ENCODE measurements at places on chromosomes 12 and 14.
A peak's percentile ranks its signal among the peaks of the same experiment; 100 is the strongest.

DNA sequence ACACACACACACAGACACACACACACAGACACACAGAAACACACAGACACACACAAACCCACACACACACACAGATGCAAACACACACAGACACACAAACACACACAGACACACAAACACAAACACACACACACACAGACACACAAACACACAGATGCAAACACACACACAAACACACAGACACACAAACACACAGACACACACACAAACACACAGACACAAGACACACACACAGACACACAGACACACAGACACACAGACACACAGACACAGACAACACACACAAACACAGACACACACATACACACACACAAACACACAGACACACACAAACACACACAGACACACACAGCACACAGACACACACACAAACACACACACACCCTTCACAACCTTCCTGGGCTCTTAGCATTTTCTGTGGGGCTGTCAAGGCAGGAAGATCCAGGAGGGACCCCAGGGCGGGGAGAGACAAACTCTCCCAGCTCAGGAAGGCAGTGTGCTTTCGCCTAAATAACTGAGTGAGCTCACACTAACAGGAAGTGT lies 24.2 kb upstream of the INF2 start:
- DNase-seq = no peak

DNA sequence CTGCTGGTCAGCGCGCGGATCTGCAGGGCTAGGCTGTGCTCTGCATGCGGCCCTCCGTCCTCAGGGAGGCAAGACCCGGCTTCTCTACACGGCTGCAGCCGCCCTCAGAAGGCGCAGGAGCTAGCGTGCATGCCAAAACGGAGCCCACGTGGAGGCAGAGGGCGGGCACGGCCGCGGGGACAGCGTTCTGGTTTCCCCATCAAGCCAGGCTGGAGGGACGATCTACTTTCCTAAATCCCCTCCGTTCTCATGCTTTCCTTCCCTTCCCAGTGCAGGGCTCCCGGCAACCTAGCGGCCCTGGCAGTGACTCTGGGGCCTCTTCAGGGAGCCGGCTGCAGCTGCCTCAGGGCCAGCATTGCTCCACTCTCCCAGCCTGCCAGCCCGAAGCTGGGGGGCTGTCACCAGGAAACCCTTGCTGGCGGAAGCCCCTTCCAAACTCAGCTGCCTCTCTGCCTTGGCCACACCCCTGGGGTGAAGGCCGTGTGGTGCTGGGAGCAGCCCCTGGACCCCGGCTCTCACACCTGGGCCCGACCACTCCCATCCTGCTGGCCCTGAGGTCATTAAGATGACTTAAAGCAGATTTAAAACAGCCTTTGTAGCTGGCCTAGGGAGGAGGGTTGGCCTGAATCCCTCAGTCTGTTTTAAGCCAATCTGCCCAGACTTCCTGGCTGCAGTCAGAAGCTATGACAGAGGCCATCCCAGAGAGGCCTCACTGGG lies 9.2 kb upstream of the GOLGA3 start:
- DNase-seq = no peak

- DNase-seq = no peak
These were observed 42.0 kb downstream of the TRAF3 start for GRCh38 chr14:102819176-102819628.

DNA sequence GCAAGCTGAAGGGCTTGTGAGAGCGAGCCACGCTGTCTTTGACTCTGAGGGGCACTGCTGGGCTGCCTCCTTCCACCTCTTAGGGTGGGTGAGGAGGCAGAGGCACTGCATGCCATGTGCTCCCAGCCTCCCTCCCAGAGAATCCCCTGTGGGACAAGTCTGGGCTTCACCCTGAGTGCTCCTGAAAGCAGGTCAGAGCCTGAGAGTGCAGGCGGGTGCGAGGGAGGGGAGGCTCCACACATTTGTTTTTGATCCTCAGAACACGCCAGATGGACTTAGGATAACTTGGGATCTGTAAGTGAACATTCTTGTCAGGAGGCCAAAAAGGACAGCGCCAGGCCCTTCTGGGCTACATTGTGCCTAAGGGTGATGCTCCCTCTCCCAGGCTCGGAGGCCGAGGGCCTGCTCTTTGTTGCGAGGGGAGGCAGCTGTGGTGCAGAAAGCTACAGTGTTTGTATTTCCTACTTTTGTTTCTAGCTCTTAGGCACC lies 155.4 kb downstream of the TMX1 start:
- peak; percentile 15 for DNase-seq

DNA sequence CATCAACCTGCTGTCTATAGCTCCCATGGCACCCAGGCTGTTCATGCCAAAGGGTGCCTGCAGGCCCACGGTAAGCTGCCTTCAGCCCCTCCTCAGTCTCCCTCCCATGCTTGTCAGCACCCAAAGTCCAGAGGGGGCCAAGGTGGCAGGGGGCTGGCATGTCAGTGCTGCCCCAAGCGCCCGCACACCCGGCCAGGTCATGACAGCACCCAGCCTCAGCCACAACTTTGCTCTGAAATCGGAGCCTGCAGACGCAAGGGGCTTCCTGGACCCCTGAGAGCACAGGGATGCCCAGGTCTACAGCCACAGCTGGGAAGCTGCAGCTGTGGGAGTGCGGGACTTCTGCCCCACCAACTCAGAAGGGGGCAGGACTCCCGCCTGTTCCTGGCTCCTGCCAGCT lies 28.5 kb upstream of the PAPLN start:
- DNase-seq = no peak

DNA sequence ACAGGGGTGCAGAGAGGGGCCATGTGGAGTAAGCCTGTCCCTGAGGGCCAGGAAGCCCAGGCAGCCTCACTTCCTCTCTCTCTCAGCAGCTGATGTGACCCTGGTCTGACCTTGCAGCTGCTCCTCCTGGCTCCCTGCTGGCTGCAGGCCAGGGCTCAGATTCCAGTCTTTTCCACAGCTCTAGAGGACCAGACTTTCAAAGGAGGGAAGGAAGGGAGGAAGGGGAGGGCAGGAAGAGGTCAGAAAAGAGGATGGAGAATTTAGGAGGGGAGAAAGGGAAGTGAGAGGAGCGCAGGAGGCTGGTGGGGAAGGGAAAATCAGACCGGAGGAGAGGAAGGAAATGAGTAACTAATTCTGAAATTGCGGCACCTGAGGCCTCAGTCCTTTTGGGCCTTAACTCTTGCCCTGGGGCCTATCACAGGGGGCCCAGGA lies 40.9 kb upstream of the VASH1 start:
- peak; percentile 57 for DNase-seq

- peak; percentile 97 for DNase-seq
These were observed at the start of gene ANO6 for GRCh38 chr12:45215419-45216229. Gene ANO6 (plus strand): TSS chr12:45216095. CDS start chr12:45216322, 227 bp downstream.

- no peak for DNase-seq
These were observed 126.6 kb downstream of the CHST11 start for GRCh38 chr12:104583301-104583700.

- DNase-seq = peak; percentile 70
These were observed 132.3 kb downstream of the SNAPC1 start for GRCh38 chr14:61894452-61895077.

DNA sequence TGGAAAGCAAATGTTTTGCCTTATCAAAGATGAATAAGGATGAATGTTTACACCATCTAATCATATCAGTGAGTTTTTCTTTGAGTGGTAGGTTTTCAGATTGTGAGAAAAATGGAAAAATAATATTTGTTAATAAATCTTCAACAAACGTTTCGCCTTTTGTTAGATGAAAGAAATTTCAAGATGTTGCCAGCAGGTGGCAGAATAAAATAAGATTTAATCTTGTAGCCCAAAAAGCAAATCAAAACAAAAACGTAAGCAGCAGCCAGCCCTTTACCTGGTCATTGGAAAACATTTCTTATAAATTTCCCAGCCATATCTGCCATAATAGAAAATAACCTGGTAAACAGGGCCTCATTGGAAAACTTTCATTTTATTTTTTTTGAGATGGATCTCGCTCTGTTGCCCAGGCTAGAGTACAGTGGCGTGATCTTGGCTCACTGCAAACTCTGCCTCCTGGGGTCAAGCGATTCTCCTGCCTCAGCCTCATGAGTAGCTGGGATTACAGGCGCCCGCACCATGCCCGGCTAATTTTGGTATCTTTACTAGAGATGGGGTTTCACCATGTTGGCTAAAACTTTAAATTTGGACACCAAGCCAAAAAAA lies 15.4 kb upstream of the TMEM120B start:
- DNase-seq = peak; percentile 44

- DNase-seq = peak; percentile 58
These were observed 1.5 kb upstream of the NTS start for GRCh38 chr12:85872497-85873091.

- peak; percentile 77 for DNase-seq
These were observed 8.0 kb upstream of the ASB8 start for GRCh38 chr12:48165089-48165981.

DNA sequence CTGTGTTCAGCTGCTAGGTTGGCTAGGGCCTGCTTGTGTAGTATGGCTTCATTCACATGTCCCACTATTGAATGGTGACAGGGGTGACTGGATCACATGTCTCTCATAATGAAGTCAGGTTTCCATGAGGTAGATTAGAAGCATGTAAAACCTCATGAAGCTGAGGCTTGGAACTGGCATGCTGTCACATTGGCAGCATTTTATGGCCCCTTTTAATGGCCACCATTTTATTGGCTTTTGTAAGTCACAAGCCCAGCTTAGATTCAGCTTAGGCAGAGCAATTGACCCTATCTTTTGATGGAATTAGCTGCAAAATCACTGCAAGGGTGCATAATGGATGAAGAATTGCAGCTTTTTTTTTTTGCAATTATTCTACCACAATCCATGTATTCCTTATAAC lies 583.5 kb downstream of the MED13L start:
- no peak for DNase-seq

DNA sequence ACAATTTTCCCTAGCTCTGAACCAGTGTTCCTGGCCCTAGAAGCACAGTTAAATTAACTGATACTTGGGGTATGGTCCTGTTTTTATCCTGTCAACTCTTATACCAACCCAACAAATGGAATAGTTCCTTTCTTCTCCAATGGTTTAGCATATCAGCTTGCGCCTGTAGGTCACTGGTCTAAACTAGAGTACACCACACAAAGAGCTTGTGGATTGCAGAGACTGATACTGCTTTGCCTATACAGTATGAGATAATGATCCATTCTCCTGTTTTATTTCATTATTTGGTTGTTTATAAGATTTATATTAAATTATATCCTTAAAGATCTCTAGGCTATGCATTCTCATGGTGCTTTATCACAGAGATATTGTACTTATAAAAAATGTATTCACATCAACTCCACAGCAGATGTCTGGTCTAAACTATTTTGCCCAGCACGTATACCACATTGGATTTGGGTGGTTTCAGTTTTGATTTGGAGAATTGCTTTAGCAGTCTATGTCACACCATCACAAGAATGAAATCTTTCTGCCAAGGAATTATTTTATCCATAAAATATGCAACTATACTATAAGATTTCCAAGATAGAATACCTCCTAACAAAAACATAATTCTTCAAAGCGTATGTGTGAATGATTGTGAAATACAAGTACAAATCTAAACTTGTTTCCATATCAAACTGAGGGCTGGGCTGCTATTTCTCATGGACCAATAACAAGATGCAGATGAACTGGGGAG lies 142.1 kb downstream of the SLC16A7 start:
- DNase-seq = no peak

GRCh38 chr12:67068204-67068731 lies 200.9 kb upstream of the CAND1 start:
- peak; percentile 34 for DNase-seq

- DNase-seq = no peak
These were observed 151.3 kb downstream of the DICER1 start for GRCh38 chr14:95006051-95006450.

- DNase-seq = no peak
These were observed 417.5 kb downstream of the NPAS3 start for GRCh38 chr14:33356181-33356580.

- no peak for DNase-seq
These were observed 70.5 kb downstream of the SERPINA3 start for GRCh38 chr14:94682736-94683135.

DNA sequence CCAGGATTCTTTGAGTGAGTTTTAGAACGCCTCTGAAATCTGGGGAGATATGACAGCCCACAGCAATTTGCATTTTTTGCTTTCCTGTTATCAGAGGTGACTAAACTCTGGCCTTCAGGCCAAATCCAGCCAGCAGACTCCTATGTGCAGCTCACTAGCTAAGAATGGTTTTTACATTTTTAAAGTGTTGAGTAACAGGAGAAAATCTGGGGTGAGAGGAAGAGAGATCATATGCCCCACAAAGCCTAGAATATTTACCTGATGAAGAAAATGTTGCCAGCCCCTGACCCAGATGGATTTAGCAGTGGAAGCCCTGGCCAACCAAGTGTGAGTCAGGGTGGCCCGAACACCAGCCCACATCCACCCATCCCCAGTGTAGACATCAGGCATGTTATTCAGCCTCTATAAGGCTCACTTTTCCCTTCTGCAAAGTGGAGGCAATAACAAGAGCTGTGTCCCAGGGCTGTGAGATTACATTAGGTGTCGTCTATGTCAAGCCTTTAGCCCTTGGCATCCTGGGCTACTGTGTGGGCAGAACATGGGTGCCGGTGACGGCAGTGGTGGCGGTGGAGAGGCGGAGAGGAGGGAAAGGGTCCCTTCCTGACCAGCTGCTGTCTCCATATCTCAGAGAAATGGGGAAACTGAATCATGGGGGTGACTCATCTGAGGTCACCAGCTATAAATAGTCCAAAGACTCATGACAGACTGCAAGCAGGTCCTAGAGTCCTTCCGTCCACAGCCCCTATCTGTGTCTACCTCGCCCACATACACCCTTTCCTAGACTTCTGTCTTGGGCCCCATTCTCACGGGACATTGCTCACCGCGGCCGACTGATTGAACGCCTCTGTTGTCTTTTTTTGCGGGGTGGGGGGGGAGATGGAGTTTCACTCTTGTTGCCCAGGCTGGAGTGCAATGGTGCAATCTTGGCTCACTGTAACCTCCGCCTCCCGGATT lies 32.6 kb upstream of the CD9 start:
- DNase-seq = no peak

- DNase-seq = no peak
These were observed 430.5 kb downstream of the DPF3 start for GRCh38 chr14:72463291-72463866.

GRCh38 chr14:61812347-61813095 lies 50.3 kb downstream of the SNAPC1 start:
- peak; percentile 20 for DNase-seq

- DNase-seq = no peak
These were observed 64.2 kb upstream of the CSRP2 start for GRCh38 chr12:76943008-76943407.

DNA sequence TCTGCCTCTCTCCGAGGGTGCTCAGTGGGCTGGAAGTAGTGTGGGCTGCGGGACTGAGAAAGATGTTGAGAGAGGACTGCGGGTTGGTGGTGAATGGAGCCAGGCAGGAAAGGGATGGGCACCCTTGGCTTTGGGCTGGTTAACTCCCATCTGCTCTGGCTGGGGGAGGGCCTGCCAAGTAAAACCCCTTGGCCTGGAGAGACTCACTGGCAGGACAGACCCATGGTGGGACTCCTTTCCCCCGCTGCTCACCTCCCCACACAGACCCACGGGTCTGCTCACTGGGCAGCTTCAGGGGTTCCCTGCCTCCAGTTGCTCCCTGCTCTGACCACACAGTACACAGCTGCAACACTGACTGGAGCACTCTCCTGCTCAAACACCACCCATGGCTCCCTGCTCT lies 54.1 kb downstream of the KRT80 start:
- no peak for DNase-seq
